Anterior cingulate cortex (tissue), 58 donors: ENCODE measurements at places on chromosomes 12 and 14.
A peak's percentile ranks its signal among the peaks of the same experiment; 100 is the strongest.

- no peak for DNase-seq
These were observed 142.9 kb downstream of the ASCL1 start for GRCh38 chr12:103100257-103100831.

DNA sequence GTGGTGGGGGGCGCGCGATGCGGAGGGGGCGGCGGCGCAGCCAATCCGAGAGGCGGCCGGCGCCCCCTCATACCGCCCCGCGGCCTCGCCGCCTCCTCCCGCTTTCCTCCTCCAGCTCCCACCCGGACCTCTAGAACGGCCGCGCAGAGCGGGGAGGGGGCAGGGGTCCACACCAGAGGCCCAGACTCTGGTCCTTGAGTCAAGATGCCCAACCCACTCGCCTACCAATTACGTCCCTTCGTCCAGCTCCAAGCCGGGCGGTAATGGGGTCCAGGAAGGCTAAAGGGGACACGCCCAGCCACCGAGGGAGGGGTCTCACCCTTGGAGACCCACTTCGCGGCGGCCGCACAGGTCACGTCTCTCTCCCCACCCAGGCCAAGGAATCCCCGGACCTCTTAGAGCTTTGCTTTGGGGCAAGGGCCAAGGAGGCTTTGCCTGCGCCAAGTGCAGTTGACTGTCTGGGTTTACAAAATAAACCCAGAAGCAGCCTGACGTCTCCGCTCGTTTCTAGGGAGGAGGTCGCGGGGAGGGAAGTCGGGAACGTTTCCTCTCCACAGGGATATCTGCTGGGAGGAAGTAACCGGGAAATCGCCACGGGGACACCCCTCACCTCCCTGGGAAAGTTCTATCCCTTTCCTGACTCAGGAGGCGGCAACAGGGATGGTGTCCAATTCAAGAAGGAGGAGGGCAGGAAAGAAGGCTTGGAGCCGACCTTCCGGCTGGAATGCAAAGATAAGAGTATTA lies 394 bp upstream of the AMIGO2 start:
- peak; percentile 15 for DNase-seq

- no peak for DNase-seq
These were observed 51.8 kb downstream of the PELI2 start for GRCh38 chr14:56170028-56170427.

GRCh38 chr12:559906-560455 lies 100.2 kb downstream of the B4GALNT3 start:
- no peak for DNase-seq

GRCh38 chr12:24436667-24437066 lies 487.2 kb upstream of the SOX5 start:
- no peak for DNase-seq

GRCh38 chr14:35245051-35245450 lies 47.1 kb upstream of the PSMA6 start:
- DNase-seq, result no peak
